ENCODE measurements at places on chromosomes 6 and 20.

DNA sequence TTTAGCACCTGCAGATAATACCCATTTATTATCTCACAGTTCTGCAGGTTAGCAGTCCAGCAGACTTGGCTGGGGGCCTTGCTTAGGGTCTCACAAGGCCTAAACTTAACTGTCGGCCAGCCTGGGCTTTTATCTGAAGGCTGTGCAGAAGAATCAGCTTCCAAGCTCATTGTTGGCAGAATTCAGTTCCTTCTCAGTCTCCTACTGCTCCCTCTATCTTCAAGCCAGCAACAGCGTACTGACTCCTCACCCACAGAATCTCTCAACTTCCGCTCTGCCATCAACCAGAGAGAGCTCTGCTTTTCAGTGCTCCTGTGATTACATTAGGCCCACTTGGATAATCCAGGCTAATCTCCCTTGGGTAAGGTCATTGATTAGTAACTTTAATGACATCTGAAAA lies 30.2 kb upstream of the NHSL1 start:
- DNase-seq: no peak

DNA sequence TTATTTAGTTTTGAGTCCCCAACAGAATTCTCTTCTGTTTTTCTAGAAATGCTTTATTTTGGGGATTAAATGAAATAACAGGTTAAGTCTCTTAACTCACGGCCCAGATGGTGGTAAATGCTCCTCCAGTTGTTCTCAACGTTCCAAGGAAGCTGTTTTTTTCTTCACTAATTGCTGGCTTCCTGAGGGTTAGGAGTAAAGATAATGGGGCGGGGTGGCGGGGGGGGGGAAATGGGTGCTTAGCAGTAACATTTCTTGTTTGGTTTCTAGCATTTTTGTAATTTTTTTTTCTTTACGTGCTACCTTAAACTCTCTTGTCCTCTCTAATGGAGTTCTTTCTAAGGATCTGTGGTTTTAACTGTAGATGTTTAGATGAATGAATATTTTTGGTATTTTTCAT lies 2.2 kb downstream of the SRSF3 start:
- no peak for DNase-seq

DNA sequence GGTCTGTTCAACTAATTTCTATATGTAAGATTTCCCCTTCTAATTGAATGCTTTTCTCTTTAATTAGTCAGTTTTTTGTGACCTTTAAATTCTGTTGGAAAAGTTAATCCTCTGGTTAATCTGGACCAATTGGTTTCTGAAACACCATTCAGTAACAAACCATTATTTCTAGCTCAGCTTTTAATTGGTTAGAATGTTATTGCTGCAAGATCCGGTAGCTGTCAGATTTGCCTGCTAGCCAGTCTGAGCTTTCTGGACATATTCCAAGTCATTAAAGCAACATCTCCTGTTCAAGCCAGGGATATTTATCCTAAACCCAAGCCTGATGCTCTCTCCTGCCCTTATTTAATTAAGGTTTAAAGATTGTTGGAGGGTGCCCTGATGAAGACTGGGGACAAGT lies 55.1 kb upstream of the FBXL4 start:
- DNase-seq: no peak

DNA sequence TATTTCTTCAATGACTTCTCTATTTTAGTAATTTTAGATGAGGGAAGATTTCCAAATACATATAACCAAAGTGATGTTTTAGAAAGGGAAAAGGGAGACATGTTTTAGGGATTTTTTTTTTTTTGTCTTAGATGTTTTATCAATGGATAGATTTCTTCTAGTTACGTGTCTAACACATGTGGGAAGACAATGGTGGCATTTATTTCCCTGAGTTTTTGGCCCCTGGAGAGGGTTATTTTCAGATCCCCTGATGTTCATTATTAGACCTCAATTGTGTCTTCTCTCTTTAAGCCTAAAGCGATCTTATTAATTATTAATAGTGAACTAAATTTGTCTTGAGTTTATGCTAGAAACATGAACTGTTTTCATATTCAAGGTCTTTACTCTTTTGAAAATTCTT lies 30.3 kb downstream of the TRMT11 start:
- no peak for DNase-seq

DNA sequence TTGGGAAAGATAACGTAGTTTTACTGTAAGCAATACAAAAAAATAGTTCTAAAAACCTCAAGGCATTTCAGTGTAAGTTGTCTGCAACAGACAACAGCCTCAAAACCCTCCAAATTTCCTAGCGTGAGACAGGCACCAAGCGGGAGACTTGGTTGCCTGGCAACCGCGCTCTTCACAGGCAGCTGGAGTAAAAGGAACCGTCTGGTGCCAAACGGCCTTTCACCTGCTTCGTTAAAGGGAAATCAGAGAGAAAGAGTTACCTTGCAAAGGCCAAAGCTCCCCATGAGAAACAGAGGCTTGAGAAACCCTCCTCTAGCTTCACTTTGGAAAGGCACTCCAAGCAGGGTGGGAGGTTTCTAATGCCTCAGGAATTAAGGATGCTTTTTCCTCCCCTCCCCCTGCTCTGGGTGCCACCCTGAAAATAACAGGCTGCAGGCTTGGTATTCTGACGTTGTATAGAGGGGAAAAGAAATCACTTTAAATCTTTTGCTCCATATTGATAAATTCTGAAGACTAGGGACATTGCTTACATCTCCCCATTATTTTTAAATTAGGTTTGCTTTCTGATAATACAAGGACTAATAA lies 129.7 kb upstream of the UFL1 start:
- peak; percentile 38 for DNase-seq

- DNase-seq: no peak
These were observed 88.4 kb upstream of the PDE10A start for GRCh38 chr6:165751486-165751885.

- no peak for DNase-seq
These were observed 59.8 kb downstream of the GOPC start for GRCh38 chr6:117542493-117542892.

GRCh38 chr20:14921513-14921912 lies 584.1 kb upstream of the FLRT3 start:
- no peak for DNase-seq

Measured in hypothalamus (tissue), 51 donors.